ENCODE measurements at places on chromosomes 3 and 15.

DNA sequence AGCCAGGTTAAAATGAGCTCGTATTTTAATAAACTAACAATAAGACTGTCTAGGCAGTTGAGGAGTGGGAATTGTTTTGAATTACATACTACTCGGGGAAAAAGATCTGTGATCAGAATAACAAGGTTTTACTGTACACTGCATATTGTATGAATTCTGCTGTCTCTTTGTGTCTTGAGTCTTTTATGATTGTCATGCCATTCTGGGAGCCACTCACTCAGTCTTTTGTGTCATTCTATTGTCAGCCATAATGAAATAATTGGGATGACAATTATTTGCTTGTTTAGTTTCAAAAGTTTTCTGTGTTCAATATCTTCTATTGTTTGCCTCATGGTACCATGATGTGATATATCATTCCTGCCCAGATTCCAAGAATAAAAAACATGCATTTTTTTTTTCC is 339.6 kb upstream of the TBL1XR1 start:
- no peak for DNase-seq

DNA sequence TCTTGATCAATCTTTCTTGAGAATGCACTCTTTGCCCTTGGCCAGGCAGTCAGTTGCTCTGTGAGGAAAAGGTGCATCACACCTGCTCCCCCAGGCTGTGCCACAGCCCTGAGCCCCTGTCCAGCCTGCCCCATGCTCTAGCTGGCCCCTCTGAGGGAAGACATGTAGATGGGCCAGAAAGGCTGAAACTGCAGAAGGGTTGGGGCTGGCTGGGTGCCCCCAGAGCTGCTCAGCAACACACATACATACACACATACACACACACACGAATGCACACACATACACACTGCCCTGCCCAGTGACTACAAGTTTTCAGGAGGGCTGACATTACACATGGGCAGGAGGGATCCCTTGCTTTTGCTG is 16.4 kb downstream of the TBC1D21 start:
- DNase-seq: no peak

GRCh38 chr3:197592361-197593045 is 36.7 kb upstream of the BDH1 start:
- no peak for DNase-seq

DNA sequence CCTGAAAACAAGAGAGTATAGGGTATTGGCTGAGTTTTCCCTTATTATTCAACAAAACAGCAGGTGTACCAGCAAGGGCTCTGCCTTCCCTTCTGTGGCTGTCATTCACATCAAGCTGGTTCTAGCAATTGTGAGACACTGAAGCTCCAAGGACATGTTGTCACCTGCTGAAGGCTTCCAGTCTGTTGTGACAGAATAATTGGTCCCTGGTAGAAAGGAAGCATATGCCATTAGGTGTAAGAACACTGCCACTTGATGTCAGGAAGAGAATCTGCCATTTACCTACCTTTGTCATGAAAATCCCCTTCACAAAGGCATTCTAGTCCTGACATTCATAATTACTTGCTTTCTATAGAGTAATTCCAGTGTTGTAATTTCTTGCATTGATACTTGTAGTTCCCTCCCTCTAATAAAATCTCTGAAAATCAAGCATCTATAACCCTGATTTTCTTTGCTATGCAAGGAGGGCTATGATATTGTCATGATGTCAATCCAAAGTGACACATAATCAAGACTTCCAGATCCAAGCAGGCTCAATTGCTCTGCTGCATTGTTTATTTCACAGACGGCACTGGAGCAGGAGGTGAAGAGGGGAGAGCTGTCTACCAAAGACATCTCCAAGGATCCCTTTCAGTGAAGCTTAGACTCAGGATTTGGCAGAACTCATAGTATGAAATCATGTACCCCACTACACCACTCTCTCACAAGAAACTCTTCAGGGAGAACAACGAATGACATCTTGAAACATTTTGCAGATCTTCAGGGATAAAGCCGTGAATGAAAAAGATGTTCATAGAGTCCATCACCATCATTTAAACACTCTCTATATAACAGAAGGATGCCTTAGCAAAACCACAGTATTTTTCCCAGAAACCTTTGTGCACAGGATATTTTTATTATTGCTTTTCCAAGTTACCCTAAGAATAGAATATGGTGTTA is 425.3 kb downstream of the RBMS3 start:
- no peak for DNase-seq

DNA sequence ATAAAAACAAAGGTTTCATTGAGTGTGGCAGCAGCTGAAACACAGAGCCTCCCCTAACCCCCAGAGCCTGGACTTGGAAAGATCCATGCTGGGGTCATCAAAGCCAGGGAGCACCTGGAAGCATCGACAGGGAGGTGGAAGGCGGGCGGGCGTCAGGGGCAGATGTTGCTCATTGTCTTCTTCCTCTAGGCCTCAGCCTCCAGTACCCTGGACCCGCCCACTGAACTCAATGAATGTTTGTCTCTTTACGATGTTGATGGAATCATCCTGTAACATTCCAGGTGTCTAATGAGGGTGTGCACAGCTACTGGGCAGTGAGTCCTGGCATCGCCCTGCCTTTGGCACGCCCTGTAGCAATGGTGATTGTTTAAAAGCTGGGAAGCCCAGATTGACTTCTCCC is 9.8 kb downstream of the GP5 start:
- no peak for DNase-seq

GRCh38 chr3:160010578-160010977 is 21.9 kb downstream of the IL12A start:
- DNase-seq: no peak

DNA sequence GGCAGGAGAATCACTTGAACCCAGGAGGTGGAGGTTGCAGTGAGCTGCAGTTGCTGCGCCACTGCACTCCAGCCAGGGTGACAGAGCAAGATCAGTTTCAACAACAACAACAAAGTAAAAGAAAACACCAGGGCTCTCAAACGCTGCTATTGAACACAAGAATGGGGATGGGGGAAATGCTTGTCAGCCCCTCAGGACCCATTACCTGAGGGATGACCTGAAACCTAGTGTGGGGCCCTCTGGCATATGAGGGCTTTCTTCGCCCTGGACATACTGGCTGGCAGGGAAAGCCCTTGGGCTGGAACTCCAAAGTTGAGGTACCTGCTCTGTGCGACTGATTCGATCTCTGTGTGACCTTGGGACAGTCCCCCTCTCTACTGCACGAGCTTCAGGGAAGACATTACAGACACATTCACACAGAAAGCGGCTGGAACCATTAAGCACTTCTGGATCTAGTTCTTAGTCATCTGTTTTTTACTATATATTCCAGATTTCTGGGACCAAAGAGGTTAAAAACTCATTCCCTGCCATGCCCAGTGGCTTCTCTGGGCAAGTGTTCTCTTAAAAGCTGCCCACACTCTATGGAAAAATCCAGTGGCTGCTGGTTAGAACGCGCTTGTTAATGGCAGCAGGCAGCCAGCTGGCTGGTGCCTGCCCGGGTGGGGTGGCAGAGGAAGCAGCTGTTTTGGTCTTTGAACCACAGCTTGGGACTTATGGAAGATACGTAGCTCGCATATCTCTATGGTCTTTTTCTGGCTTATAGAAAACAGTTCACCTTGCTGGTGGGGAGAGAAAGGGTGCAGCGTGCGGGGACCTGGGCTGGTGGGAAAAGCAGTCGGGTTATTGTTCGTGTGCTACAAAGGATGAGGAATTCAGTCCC is 57.2 kb downstream of the ATP1B3 start:
- DNase-seq: no peak

DNA sequence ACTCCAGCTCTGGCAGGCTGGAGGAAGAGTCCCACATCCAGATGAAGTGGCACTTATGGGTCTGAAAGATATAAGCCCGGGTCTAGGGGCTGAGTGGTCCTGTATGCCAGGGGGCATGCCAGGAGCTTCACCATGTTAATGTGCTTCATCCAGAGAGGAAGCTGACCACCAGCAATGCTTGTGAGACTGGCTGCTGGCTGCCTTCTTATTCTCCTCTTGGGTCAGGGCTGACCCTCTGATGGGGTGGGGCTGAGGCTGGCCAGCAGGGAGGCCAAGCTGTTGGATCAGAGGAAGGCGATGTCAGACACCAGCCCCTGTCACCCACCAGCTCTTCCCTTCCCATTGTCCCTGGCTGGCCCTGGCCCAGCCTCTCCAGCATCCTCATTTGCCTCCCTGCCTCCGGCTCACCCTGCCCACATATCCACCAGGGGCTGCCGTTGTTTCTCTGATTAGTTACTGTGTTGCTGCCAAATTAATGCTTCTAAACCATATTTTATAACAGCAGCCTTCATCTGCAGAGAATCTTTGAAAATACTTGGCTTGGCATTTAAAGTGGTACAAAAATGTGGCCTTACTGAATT is 20.4 kb upstream of the PSTPIP1 start:
- no peak for DNase-seq

DNA sequence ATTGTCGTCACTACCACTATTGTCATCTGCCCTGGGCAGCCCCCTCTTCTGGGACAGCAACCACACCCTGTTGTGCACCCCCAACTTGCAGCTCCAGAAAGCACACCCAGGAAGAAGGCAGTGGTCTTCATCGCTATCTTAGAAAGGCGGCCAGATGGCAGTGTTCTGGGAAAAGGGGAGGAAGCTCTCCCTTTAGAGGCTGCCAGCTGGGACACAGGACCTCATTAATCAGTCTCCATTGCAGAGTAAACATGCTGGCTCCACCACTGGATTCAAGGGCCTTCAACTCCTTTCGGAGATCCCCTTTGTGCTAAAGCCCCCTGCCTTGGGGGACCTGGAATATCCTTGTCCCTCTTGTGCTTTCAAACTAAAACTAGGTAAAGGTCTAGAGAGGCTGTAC is 199.3 kb upstream of the LINGO1 start:
- DNase-seq: no peak

DNA sequence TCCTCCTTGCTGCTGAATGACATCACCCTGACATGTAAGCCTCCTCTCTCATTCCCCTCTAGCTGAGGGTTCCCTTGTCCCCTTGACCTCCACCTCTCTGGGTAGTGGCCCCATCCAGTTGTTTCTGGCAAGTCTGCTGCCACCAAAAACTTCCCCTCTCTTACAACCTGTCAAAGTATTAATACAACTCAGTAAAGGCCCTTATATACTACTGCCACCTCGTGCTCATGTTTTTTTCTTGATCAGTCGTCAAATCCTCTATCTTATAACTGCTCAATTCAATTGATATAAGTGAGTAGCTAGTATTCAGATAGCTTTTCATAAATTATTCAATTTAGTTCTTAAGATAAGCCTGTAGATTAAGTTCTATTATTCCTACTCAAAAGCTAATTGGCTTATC is 249.6 kb downstream of the MBNL1 start:
- DNase-seq: no peak

GRCh38 chr3:188082450-188082849 is 71.5 kb upstream of the LPP start:
- no peak for DNase-seq

DNA sequence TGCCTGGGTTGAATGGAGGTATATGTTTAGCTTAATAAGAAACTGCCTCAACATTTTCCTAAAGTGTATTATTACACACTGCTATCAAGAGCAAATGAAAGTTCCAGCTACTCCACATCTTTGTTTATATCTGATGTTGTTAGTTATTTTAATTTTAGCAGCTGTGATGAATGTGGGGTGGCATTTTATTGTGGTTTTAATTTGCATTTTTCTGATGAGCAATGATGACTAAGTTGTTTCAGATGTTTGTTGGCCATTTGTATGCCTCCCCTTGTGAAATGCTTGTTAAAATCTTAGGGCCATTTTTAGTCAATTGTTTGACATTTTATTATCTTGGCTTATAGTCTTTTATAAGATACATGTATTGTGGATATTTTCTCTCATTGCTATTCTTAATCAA is 260.4 kb upstream of the SLCO3A1 start:
- DNase-seq: no peak

- DNase-seq: no peak
Observed at GRCh38 chr3:32366638-32367397, 24.8 kb upstream of the CMTM7 start.

DNA sequence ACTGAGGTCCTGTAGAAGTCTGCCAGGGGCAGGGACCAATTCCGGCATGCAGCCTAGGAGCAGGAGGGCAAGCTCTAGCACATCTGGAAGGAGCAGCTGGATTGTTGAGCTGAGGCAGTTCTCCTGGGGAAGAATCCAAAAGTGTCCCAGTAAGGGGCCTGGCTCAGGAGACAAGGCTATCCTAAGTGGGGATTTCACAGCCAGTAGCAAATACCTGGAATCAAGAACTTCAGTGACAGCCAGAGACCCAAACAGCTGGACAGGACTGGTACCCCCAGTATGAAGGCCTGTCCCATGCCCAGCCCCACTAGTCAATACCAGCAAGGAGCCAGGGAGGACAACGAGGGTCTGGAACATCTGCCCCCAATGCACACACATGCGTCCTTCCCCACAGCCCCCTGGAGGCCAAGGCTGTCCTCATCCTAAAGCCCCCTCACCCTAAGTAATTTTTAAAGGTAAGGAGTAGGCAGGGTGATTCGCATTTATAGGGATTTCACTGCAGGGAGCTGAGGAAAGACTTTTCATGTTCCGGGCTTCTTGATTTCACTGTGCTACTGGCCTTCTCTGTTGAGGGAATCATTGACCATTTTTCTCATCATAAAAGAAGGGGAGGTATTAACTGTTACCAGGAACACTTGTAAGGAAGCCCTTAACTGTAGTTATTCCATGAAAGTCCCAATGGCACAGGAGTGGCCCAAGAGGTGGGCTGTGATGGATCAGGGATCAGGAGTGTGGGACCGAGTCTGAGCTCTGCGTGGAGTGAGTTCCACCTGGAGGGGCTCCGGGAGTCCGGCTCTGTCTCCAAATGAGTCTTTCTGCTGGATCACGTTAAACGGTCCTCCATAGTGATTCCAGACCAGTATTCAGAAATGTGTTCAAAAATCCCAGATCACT is 2.6 kb upstream of the CHSY1 start:
- no peak for DNase-seq

DNA sequence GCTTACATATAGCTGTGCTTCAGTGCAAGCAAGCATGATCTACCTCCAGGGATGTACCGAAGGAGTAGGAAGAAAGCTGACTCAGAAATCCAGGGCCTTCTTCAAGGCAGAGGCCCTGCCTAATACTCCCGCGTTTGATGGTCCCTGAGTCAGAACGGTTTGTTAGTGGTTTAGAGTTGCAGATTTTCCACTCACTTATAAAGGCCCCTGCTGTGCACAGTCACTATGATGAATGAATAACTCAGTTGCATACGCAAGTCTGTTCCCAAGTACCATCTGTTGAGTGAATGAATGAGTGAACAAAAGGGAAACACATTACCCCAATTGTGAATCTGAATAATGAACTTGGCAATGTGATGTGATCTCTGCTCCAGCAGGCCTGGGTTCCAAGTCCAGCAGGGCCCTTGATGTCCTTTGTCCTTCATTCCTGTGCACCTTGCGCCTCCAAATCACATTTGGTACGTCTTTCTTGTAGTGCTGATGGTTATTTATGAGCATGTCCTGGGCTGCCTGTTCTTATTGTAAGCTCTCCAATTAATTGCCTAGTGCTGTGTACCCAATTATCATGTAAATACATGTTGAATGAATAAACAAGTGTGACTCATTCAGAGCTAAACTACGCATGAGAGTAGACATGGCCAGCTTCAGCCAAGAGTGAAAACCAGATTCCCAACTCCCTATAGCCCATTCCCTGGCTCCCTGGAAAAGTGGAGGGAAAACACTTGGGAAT is 85.3 kb upstream of the LIMD1 start:
- no peak for DNase-seq
